ENCODE measurements at places on chromosomes 2 and 18.

DNA sequence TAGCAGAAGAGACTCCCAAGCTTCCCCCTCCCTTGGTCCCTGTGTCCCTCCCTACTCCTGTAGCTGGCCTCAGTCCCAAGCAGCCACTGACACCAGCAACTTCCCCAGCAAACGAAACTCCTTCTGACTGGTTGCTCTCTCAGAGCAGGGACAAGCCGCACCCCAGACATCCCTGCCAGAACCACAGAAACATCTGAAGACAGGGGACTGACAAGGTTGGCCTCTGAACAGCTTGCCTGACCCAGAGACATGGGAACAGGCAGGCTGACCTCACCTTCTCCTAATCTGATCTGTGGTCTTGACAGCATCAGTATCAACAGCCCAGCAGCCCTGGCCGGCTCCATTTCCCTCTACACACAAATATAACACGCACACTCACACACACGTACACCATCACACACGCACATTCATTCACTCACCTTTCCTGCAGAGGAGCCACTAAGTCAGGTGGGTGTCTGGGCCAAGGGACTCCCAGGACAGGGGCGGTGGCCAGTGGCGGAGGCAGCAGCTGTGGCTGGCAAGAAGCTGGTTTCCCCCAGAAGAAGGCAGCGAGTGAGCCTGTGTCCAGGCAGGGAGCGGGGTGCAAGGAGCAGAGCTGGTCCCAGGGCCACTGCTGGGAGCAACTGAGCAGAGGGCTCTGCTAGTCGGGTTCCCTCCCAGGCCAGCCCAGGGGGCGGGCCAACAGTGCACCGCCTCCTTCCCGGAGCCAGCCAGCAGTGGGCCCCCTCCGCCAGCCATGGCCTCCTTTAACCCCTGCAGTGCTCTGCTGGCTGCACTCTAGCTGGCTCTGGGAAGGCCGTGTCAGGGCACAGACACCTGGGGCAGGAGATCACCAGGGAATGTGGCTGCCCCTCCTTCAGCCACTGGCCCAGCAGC, 59.1 kb downstream of the TNS1 start:
- DNase-seq = no peak

DNA sequence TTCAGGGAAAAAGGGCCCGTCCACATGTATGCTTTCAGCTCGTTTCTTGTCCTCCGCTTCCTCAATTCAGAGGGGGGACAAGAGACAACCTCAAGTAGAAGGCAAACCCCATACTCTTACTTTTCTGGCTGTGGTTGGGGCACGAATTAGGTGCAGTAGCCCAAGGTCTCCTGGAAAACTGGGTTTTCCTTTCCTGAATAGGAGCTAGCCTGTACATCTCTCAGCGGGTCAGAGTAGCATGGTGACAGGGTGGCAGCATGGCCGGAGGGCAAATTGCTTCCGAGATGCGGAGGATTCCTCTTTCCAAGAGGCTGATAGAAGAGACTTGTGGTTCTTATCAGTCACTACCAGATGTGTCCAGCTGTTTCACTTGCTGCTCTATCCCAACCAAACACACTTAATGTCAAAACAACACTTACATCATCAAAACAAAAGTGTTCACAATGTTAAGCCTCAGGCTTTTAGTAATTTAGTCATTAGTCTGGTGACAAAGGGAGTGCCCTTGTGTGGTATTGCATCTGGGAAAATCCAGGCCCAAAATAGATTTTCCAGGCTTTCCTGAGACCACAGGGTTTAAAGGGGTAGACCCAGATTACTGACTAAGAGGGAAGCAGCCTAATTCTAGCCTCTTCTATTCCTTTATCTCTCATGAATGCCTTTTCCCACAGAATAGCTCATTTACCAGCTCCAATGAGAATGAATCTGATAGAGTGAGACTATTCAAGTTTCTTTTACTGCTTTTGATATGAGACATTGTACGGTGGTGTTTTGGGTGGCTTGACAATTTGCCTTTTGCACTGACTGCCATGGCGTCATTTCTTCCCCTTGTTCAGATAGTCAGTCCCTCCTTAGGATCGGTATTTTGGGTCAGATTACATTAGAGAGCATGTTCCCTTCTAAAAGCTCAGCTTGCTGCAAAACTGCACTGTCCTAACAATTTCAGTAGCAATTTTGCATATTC, 162.0 kb downstream of the LTBP1 start:
- DNase-seq = no peak

- no peak for DNase-seq
Observed at GRCh38 chr2:21924640-21925285, 801.0 kb downstream of the TDRD15 start.

GRCh38 chr2:120873958-120874887, 138.6 kb downstream of the GLI2 start:
- peak; percentile 37 for DNase-seq

GRCh38 chr2:20107776-20108175, 56.3 kb upstream of the LAPTM4A start:
- DNase-seq = no peak

- DNase-seq = no peak
Observed at GRCh38 chr2:235984552-235984951, 183.6 kb downstream of the GBX2 start.

- DNase-seq = no peak
Observed at GRCh38 chr18:60445341-60445740, 72.8 kb upstream of the MC4R start.

GRCh38 chr2:198441246-198441645, 636.9 kb downstream of the PLCL1 start:
- no peak for DNase-seq

- DNase-seq = no peak
Observed at GRCh38 chr2:196431957-196432356, 207.6 kb upstream of the CCDC150 start.

- no peak for DNase-seq
Observed at GRCh38 chr2:82852787-82853186, 1606.3 kb downstream of the SUCLG1 start.

GRCh38 chr2:191670076-191670475, 7.9 kb upstream of the NABP1 start:
- DNase-seq = no peak

DNA sequence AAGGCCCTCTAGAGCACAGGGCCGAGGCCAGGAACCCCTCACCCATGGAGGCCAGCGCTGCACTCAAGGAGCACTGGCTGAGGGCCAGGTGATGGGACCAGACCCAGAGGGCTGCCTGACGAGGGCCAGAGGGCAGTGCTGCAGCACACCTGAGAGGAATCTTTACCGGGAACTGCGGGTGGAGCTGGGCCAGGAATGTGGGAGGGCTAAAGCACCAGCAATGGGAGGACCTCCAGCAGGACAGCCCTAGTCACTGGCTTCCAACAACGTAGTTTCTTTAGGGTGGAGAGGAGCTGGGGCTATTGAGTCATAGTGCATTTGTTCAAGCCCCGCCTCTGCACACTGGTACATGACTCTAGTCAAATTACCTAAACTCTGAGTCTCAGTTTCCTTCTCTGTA, 143.4 kb downstream of the TMEM17 start:
- DNase-seq = no peak

DNA sequence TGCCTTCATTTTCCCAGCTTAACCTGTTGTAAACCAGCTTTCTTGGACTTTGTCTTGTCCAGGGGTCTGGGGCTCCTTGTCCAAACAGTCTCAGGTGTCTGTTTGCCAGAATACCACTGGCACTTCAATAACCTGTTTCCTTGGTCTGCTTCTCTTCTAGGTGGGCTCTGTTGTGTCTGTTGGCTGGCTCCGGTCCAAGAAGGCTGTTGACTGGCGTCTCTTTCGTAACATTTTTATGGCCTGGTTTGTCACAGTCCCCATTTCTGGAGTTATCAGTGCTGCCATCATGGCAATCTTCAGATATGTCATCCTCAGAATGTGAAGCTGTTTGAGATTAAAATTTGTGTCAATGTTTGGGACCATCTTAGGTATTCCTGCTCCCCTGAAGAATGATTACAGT, 17.0 kb downstream of the SLC20A1 start:
- DNase-seq = no peak

- DNase-seq = no peak
Observed at GRCh38 chr2:200051611-200051945, 96.2 kb downstream of the MAIP1 start.

- DNase-seq = no peak
Observed at GRCh38 chr2:206201075-206201848, 41.6 kb downstream of the EEF1B2 start.

GRCh38 chr2:190266314-190266713, 53.3 kb downstream of the HIBCH start:
- no peak for DNase-seq

DNA sequence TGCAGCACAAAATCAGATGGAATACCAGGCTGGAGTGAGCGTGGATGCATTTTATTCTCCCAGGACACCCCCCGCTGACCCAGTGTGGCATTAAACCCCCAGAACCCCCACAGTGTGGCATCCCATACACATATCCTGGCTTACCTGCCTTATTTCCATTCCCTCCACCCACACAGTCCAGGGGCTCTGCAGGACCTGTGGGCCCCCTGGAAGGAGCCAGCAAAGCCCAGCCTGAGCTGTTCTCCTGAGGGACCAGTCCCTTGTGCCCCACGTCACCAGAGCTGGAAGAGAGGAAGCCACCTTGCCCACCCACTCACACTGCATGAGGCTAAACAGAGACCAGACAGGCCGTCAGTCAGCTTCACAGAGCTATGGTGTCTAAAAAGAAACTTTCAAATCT, 20.1 kb downstream of the ST8SIA5 start:
- DNase-seq = no peak

DNA sequence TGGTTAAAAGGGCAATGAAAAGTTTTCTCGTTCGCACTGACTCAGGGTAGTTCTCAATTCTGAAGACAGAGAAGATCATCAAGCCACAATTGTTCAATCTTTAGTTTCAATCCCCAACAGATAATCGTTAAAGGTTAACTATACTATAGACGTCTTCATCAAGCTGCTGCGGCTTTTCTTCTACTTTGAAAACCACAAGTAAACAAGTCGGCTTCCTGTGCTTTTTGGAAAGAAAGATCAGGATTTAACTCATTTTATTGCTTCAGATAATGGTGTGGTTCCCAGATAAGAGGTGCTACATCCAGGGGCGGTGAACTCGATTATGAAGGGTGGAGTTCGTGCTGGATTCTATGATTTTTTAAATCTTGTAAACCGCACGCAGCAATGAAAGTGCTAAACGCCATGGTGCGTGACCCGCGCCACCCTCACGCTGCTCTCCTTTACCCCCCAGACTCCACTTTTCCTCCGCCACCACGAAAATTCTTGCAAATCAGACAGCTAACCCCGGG, 545 bp upstream of the CDCA7 start:
- DNase-seq = no peak

DNA sequence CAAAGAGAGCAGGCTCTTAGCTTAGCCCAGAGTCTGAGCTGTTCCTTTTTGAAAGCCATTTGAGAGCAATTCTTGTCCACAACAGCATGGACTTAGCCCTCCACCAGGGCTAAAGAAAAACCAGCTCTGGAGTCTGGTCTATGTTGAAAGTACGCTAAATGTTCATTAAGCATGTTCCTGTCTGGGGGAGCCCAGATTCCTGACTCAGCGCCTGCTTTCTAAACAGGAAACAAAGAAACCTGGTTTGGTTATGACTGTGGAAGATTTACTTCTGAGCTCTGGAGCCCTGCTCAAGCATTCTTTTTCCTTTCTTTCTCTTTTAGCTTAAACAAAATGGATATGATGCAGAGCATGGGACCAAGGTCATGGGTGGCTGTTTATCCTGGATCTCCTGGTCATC, 279.8 kb downstream of the RBM43 start:
- no peak for DNase-seq

DNA sequence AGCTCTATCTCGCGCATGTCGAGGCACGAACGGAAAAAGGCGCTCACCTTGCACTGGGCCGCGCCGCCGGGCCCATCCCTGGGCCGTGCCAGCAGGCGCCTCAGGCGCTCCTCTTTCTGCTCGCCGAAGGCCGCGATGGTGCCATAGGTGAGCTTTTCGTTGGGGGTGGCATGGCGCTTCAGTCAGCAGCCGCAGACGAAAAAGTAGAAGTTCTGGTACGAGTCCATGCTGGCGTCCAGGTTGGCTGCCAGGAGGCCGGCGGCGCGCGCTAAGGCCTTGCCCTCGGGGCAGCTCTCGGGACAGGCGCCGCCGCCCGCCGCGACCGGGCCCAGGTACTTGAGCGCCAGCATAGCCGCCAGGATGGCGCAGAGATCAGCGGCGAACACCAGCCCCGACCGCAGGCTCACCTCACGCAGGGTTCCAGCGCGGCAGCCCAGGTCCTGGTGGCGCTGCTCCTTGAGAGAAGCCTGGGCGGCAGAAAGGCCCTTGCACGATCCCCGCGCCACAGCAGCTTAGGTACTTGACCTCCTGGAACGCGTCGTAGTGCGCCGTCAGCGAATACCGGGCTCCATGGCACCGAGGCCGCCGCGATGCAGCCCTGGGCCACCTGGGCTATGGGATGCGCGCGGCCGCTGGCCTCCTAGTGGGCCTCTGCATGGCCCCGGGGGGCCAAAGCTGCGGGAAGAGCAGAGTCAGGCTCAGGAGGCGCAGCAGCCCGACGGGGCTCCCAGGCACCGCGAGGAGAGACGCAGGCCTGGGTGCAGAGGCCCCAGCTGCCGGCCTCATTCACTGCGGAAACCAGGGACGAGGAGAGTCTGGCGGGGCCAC, 12.8 kb downstream of the ALPG start:
- DNase-seq = no peak

- no peak for DNase-seq
Observed at GRCh38 chr2:54858021-54858681, 134.7 kb downstream of the EML6 start.

DNA sequence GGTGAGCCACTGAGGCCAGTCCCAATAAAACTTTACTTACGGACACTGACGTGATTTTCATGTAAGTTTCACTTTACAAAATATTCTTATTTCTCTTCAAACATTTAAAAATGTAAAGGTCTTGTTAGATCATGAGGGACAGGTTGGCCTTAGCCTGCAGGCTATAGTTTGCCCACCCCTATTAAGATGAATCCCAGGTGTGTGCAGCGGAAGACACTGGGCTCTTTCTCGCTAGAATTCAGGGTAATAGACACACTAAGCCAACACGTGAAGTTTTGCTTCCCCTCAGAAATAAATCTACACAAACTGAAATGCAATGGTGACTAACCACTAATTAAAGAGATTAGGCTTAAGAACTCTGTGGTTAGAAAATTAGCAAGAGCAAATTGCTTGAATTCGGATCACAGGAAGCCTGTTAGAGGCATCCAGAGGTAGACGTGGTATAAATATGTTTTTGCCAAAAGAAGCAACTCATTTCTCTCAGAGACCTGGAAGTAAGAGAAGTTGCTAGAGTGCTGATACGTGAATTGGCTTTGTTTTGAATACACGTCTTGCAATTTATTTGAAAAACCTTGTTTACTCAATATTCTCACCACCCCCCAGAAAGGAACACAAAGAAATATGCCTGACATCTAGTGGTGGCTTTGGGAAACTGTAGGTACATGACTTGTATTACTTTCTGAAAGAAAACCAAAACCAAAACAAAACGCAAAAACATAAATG, 151.6 kb downstream of the DTNB start:
- DNase-seq = peak; percentile 48

GRCh38 chr2:111667542-111668273, 216.3 kb downstream of the ANAPC1 start:
- no peak for DNase-seq

All from NCI-H2107 (cell line).